ENCODE measurements at places on chromosomes 7 and 10.
A peak's percentile ranks its signal among the peaks of the same experiment; 100 is the strongest.

GRCh38 chr10:61821153-61821552 lies 80.3 kb upstream of the ARID5B start:
- no peak for DNase-seq

GRCh38 chr7:113856010-113856409 lies 62.8 kb downstream of the PPP1R3A start:
- DNase-seq: no peak

DNA sequence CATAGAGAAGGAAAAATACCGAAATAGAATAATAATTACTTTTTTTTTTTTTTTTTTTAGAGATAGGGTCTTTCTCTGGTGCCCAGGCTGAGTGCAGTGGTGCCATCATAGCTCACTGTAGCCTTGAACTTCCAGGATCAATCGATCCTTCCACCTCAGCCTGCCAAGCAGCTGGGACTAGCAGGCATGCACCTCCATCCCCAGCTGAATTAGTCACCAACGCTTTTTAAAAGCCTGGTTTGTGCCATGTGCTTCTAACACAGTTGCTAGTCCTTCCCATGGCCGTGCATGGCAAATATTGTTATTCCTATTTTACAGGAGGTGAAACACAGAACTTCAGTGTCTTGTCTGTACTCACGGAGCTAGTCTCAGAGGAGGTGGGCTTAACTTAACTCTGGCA lies 23.2 kb downstream of the LYZL2 start:
- no peak for DNase-seq

- DNase-seq: peak; percentile 31
Measured at GRCh38 chr7:24980534-24981170, 674 bp upstream of the OSBPL3 start.

DNA sequence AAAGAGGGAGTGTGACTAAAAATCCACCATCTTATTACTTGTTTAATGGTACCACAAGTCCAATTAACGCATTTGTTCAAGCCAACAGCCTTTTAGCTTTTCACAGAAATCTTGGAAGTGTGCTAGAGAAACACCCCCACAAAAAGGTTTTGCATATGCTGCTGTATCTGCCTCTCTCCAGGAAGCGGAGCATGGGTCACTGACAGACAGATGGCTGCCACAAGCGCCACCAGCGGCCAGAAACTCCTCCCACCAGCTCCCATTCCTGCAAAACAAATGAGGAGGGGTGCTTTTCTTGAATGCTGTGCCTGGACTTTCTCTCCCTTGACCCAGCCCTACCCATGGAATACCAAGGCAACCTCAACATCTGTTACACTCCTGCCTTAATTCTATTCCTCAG lies 176.3 kb upstream of the LRGUK start:
- no peak for DNase-seq

GRCh38 chr7:112897839-112898431 lies 107.7 kb upstream of the TMEM168 start:
- no peak for DNase-seq

DNA sequence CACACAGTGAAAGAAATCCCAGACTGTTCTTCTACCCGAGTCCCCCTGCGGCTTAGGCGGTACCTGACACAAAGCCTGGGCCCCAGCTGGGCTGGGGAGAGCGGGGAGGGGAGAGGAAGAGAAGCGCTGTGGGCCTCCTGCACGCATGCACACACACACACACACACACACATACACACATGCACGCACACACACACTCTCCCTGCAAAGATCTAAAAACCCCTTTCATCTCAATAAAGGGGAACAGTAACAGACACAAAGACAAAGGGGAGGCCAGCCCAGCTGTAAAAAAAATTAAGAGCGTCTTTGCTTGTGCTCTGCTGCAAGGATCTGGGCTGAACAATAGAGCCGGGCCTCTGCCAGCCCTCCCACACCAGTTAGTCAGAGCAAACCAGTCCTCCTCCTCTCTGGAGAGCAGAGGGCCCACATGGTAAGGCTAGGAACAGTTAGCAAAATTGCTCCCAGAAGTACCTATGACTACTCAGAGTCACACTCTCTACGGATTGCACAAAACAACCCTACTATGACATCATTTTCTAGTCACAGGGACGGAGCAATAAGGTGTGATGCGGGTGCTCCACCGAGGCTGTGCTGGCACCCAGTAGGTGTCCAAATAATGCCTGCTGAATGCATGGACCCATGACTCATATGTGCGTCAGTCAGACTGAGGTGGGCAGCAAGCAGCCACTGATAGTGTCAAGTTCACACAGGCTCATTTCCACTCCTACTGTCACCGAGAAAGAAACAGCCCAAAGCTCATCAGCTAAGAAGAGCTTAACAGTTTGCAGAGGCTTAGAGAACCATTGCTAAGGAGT lies 9.2 kb downstream of the ITPRIP start:
- DNase-seq: no peak

GRCh38 chr7:121620206-121620605 lies 224.1 kb upstream of the FAM3C start:
- no peak for DNase-seq

DNA sequence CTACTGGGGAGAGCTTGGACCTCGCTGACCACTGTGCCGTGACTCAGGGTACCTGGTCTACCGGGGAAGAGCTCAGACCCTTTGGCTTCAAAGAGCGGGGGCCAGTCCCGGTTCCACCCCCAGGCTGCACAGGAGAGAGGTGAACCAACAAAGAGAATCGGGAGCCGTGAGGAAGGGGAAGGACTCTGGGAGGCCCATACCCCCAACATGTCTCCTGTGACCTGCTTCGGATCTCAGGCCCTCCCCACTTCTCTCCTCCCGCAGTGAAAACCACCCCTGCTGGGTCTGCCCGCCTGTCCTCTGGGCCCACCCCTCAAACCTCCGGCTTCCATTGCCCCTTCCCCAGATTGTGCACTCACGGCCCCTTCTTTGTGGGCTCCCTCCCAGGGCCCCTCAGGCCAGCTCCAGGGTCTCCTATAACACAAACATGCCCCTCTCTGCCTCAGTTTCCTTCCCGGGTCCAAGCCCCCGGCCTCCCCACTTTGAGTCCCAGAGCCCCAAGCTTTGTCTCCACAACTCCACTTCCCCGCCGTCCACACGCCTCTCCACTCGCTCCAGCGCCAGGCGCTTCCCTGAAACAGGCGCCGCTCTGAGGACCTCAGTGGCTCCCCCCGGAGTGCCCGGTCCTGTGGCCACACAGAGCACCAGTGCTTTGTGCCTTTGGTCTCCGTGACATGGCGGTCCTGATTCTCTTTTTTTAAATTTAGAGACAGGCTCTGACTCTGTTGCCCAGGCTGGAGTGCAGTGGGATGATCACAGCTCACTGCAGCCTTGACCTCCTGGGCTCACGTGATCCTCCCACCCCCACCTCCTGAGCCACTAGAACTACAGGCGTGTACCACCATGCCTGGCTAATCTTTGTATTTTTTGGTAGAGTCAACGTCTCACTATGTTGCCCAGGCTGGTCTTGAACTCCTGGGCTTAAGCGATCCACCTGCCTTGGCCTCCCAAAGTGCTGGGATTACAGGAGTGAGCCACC lies 7.5 kb upstream of the INTS1 start:
- DNase-seq: no peak

- DNase-seq: no peak
Measured at GRCh38 chr7:1999278-1999984, 233.3 kb downstream of the MAD1L1 start.

GRCh38 chr10:17730667-17731066 lies 21.3 kb upstream of the TMEM236 start:
- no peak for DNase-seq

DNA sequence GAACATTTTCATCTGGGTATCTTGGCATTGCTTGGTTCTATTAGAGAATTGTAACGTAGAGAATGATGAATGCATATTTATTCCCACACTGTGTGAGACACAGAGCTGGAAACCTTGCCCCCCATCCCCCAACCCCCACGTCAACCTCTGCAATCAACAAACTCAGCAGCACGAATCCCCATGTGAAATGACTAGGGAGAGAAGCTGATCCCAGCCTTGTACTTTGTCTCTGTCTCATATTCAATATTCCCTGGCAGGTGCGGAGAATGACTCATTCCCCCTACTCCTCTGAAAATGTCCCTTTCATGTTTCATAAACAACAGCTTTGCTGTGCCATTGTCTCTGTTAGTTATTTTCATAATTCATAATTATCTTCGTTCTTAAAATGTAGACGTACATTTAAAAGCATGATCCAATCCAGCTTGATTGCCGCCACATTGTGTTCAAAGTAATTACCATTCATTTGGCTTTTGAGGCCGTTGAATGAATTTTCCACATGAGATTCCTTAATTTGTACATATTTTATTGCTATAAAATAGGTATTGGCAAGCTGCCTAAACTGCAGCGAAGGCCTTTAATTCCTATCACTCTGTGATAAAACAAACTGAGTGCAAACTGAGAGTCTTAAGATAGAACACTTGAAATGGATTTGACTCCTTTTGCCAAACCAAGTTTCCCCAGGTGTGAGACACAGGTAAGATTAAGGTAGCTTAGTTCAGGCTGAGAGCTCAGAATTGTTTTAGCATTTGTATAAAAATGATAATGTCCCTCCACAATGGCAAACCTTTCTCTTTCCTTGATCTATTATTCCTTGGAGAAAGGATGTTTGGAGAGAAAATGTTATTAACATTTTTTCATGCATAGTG lies 920.2 kb downstream of the TYW1 start:
- no peak for DNase-seq

- DNase-seq: no peak
Measured at GRCh38 chr10:3225561-3225960, 53.0 kb upstream of the PITRM1 start.

DNA sequence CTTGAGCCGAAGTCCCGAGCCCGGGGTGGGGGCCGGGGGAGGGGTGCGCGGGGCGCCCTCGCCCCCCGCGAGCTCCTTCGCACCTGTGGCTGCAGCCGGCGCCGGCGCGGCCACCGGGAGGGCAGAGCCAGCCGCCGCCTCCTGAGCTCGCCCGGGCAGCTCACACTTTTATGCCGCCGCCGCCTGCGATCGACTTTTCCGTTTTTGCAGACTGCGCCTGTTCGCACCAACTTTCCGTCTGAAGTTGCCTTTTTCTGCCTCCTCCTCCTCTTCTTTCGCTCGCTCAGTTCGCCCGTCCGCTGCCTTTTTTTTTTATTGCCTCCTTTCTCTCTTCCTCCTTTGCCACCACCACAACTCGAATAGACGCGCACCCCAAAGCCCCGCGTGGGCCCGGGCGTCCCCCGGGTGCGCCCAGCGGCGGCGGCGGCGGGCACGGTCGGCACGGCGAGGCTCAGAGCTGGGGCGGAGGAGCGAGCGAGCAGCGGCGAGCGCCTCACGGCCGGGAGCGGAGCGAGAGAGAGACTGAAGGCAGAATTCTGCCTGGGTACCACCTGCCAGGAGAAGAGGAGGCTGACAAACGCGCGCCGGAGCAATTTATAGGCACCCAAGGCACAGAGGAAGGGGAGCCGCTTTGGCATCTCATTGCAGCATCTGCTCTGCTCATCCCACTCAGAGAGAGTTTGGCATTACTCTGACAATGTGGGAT lies at the start of gene C1QL3:
TSS of gene C1QL3 (minus strand) at position 569 of the 706 bp plus-strand sequence. CDS start 814 bp downstream, outside the sequence.
- peak; percentile 32 for DNase-seq

DNA sequence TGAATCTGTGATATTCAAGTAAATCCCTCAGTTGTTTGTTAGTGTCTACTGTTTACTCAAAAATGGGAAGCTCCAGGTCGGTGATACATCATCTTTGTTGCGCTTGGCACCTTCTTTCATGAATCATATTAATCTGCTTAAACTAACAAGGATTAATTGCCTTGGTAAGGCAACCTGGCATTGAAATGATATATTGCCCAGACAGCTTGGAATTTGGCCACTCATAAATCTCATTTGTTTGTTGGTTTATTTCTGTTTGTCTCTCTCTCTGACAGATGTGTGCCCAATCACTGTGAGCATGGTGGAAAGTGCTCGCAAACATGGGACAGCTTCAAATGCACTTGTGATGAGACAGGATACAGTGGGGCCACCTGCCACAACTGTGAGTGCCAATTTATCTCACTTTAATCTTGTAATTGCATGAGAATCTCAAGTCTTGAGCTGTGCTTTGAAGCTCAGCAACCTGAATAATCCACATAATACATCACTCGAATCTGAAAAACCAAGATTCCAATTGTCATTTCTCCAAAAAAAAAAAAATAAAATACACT lies 1104.8 kb upstream of the C7orf33 start:
- no peak for DNase-seq

- no peak for DNase-seq
Measured at GRCh38 chr7:83835424-83835823, 186.5 kb upstream of the SEMA3E start.

- no peak for DNase-seq
Measured at GRCh38 chr10:101761226-101761625, 14.7 kb downstream of the FGF8 start.

DNA sequence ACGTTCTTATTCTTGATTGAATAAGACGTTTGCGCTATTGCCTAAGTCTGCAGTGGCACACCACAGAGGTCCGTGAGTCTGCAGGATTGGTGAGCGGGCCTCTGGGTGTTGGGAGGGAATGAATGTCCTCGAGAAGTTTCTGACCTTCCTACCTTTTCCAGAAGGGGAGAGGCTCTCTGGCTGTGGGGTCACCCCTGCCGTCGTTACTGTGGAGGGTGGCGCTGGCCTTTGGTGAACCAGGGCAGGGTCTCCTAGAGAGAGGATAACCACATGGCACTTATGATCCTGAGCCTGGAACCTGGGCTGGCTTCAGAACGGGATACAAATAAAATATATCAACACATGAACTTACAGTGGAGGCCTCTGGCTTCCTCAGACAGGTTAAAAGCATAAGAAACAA lies 13.8 kb downstream of the IL15RA start:
- no peak for DNase-seq

DNA sequence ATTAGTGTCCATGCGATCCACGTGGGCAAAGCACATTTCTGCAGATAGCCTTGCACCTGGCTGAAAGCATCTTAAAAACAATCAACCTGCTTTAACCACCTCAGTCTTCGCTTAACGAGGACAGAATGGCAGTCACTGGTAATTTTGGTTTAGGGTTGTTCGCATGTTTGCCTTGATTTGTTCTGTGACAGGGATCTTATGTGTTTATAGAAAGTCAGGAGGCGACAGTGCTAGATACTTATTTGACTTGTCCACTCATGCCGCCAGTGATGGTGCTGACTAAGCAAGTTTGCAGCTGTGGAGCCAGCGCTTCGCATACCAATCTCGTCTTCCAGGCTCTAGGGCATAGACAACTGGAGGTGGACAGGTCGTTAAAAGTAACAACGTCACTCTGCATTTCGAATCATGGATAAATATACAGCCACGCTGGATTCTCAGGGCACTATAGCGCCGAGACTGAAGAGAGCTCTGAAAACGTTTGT lies 1.2 kb upstream of the TMEM243 start:
- DNase-seq: no peak

DNA sequence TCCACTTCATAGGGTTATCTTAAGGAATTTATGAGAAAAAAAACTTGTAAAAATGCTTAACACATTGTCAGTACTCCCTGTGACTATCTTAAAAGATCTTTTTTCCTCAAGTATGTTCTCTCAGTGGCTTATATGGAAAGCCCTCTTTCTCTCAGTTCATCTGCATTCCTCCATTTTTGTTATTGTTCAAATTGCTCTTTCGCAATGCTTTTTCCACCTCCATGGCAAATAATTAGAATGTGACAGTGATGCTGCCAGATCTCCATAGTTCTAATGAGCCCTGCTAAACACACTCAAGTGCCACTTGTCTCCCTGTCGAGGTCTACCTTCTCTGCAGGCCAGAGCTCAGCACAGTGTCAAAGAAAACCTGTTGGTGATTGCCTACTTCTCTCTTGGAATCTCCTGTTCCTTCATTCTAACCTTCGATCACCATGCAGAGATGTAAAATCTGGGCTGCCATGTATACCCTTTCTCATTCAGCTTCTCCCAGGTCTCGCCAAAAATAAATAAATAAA lies 37.2 kb upstream of the ABCB5 start:
- no peak for DNase-seq

Measured in GM12891 (cell line).